ENCODE measurements at places on chromosomes 5 and 9.

DNA sequence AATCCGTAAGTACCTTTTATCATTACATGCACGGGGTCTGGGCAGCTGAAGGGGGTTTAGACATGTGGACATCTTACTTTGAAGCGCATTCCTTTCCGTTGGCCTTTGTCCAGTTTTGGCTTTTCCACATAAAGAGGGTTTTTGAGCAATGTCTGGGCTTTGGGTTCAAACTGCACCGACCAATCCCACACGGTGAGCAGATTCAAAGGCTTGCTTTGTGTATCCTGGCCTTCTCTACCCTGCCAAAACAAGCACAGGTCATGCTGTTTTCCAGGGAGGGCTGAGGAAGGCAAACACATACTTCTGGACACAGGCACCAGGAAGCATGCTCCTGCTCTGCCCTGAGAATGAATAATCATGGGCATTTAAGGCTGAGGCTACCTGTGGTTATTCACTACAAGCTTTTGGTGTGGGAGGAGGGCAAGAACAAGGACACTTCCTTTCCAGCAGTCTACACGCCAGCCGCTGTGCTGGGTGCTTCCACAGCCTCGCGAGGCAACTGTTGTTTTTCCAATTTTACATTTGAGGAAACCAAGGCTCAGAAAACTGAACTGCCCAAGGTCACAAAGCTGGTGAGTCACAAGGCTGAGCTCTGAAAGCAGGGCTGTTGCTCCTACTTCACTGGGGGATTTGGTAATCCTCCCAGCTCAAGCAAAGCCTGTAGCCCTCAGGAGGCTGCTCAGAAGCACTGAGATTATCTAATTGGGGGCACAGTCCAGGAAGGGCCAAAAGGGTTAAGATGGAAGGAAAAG is 59.8 kb upstream of the GOLPH3 start:
- DNase-seq = no peak

DNA sequence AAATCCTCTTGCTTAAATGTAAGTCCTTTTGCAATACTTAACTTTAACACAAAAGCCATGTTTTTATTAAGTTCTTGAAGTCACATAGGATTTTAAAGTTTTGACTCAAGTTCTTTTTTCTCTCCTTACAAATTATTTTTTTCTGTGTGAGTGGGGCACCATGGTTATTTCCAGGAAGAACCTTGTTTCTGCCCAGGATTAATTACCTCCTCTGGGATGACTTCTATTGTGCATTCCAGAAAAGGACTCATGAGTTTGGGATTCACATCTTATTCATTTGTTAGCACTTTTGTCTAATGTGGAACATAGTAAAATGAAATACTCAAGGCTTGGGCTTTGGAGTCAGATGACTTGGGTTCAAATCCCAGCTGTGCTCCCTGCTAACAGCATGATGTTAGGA is 421.4 kb upstream of the WWC1 start:
- DNase-seq = no peak

GRCh38 chr9:105737205-105737604 is 42.9 kb downstream of the TMEM38B start:
- DNase-seq = no peak

- DNase-seq = no peak
Observed at GRCh38 chr5:148973455-148973854, 89.4 kb downstream of the SH3TC2 start.

GRCh38 chr5:149731332-149731616 is 1.2 kb downstream of the PPARGC1B start:
- DNase-seq = no peak

GRCh38 chr9:108113596-108113995 is 624.0 kb upstream of the KLF4 start:
- no peak for DNase-seq

GRCh38 chr5:109784687-109785086 is 95.0 kb downstream of the MAN2A1 start:
- no peak for DNase-seq

DNA sequence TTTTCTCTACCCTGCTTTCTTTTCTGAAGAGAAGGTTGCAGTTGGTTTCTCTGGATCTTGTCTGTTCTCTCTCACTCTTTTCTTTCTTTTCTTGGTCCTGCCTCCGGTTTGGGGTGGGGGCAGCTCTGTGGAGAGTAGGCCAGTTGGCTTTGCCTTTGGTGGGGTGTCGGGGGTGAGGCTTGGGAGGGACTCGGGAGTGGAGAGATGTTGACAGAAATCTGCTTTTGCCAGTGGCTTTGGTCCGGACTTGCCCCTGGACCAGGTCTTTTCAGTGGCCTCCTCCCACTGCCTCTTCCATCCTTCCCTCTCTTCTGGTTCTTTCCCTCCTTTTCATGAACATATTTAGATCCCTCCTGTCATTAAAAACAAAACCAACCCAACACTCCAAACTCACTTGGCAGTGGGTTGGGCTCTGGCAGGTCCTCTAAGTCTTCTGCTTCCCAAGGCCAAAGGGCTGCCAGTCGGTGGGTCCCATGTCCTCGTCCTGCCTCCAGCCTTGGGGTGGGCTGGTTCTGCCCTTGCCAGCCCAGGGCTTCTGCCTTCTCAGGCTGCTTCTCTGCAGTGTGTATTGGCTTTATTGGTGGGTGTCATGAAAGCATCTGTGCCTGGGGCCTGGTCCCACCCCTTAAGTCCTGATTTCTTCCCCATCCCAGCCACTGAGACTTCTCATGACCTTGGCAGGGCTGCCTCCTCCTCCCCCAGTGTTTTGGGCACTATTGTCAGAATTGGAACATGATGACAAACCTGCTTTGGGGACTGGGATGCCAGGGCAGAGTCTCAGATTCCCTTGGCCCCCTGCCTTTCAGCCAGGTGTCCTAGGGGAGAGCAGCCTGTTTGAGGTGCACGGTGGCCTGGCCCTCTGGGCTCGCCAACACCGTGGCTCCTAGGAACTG is 16.9 kb downstream of the ANKRD33B start:
- DNase-seq = no peak
